ENCODE measurements at places on chromosomes 6 and 20.

GRCh38 chr20:57590485-57591288 is 29.5 kb downstream of the ZBP1 start:
- no peak for DNase-seq

- no peak for DNase-seq
These were observed 196.9 kb upstream of the ZNF184 start for GRCh38 chr6:27669624-27670301.

DNA sequence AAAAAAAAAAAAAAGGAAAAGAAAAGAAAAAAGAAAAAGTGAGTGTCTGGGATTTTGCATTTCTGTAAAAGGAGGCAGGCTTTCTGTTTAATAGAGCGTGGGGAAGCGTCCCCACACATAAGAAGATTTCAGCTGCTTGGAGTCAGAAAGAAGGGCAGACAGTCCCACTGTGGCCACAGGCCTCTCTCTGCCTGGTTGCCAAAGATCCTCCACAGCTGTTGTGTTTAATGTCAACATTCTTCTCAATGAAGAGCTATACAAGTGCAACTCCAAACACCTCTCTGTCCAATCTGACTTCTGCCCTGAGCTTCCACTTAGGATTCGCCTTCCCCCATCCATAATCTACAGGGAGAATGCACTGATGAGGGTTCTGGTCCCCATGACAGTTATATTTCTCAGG is 64.3 kb upstream of the MLN start:
- DNase-seq: no peak

- no peak for DNase-seq
These were observed 85.6 kb downstream of the MRPL14 start for GRCh38 chr6:44041461-44042260.

DNA sequence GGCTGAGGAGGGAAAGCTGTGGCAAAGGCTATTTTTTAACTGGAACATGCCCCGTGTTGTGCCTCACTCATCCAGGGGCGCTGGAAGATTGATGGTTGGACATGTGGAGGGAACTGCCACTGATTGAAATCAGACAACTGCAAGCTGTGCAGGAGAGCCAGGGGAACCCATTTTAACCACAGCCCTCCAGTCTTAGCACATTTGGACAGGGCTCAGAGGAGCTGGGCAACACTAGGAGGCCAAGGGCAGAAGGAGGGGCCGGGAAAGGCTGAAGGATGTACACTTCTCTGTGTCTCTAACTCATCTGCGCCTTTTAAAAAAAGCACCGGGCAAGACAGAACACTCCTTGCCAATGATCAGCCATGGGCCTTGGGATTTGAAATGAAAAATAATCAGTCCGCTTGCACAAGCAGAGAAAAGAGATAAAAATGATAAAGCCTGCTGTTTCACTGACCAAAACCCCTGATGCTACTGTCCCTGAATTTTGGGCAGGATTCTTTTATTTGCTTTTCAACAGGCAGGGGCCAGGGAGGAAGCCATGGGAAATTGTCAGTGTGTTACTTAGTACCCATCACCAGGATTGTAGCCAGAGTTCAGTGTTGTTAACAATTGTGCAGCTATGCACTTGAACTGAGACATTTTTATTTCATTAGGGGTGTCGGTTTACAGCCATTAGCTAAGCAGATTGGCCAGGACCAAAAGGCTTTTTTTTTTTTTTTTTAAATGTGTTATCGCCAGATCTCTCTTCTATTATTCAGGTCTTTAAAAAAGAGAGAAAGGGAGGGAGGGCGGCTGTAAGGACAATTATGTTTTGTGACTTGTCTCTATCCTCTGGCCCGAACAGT is 109.3 kb upstream of the EYA4 start:
- no peak for DNase-seq

DNA sequence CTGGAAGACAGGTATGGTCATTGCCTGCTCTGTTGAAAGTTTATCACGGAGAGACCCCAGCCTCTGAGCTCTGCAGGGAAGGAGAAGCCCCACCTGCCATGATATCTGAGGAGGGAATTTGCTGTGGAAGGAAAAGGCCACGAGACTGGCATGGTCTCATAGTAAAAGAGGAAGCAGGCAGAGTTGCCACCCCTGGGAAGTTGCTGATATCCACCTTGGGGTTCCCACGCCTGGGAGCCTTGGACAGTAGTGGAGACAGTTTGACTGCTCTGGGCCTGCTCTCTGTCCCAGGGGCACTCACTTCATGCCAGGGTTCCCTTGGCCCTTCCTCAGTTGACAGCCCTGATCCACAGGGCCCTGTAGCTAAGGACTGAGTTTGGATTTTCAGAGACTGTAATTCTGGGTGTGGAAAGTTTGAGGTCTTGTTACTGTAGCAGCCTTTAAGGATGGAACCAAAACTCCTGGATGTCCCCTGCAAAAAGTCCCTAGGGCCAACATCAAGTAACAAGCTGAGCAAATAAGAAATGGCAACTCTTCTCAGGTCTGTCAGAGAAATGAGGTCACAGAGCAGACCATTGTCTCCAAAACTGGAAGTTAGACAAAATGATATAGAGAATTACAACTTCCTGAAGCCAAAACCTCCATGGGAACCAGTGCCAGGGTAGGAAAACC is 6.9 kb upstream of the SIRPB1 start:
- DNase-seq: no peak

GRCh38 chr6:51854876-51855275 is 232.5 kb downstream of the PKHD1 start:
- no peak for DNase-seq

GRCh38 chr6:107386340-107386739 is 73.0 kb downstream of the PDSS2 start:
- DNase-seq: no peak

- no peak for DNase-seq
These were observed 2.1 kb downstream of the TSPYL4 start for GRCh38 chr6:116251568-116252384.

DNA sequence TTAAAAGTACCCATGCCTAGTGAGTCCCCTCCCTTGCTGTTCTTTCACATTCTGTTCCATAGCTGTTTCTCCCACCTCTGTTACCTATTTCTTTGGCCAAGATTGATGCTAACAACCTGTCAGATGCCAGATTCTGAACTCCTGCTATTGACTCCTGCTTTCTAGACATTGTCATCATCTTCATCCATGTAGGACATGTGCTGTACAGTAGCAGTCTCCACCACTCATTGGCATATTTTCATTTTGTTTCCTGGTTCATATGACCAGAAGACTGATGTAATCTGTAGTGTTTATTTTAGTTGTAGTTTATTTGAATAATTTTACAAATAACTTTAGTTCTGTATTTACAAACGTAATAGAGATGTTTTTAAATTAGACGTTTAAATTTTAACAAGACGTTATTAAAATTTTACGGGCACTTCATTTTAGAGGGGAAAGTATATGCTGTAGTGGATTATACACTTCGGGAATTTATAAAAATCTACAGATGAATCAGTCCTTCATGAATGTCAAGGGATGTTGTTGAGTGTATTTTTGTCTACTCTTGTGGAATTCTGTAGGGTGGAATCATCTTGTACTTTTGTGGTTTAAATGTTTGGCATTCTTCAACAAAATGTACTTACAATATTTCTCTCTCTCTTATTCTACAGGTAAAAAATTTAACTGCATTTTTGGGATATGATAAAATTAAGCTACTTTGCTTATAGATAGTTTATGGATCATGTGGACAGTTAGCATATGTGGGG is 34.1 kb downstream of the TRMT11 start:
- no peak for DNase-seq

GRCh38 chr20:50165684-50166554 is 12.4 kb upstream of the PEDS1 start:
- peak; percentile 37 for DNase-seq

DNA sequence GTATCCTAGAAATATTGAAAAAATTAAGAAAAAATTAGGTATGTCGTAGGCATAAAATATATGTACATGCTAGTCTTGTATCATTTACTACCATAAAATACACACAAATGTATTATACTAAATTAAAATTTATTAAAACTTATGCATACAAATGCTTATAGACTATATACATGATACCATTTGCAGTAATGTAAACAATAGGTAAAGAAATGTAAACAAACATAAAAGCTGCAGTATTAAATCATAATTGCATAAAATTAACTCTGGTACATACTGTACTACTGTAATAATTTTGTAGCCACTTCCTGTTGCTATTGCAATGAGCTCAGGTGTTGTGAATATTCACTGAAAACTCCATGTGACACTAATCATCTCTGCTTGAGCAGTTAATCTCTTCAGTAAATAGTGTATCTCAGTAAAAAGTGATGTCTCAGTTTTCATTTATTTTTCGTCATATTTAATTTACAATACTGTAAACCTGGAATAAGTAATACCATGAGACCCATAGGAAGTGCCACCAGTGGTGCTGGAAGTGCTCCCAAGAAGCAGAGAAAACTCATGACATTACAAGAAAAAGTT is 29.3 kb downstream of the RALGAPB start:
- DNase-seq: no peak

- peak; percentile 36 for DNase-seq
These were observed 77.9 kb downstream of the TNFAIP3 start for GRCh38 chr6:137944793-137945498.

GRCh38 chr6:89553431-89553830 is 85.1 kb downstream of the LYRM2 start:
- DNase-seq: no peak

DNA sequence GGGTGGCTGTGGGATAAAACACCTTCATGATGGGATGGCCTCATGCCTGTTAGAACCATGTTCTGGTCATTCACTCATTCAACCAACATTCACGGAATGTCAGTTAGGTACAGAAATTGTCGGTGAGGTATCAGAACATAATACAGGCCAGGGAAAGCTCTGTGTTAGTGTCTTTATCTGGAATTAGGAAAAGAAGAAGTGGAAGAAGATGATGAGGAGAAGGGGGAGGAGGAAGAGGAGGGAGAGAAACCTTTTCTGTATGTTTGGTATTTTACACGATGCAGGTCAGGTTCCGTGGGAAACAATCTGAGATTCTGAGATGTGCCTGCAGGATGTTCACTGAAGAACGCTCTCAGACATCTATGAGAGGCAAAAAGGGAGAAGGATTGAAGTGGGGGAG is 5.6 kb downstream of the ADTRP start:
- no peak for DNase-seq

DNA sequence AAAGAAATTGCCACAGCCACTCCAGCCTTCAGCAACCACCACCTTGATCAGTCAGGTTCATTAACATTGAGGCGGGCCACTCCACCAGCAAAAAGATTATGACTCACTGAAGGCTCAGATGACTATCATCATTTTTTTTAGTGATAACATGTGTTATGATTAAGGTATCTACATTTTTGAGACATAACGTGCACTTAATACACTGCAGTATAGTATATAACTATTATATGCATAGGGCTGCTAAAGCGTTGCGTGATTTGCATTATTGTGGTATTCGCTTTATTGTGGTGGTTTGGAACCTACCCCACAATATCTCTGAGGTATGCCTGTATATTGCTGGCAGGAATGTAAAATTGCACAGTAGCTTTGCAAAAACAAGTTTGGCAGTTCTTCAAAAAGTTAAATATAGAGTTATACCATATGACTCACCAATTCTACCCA is 6.8 kb upstream of the RIPK1 start:
- no peak for DNase-seq

DNA sequence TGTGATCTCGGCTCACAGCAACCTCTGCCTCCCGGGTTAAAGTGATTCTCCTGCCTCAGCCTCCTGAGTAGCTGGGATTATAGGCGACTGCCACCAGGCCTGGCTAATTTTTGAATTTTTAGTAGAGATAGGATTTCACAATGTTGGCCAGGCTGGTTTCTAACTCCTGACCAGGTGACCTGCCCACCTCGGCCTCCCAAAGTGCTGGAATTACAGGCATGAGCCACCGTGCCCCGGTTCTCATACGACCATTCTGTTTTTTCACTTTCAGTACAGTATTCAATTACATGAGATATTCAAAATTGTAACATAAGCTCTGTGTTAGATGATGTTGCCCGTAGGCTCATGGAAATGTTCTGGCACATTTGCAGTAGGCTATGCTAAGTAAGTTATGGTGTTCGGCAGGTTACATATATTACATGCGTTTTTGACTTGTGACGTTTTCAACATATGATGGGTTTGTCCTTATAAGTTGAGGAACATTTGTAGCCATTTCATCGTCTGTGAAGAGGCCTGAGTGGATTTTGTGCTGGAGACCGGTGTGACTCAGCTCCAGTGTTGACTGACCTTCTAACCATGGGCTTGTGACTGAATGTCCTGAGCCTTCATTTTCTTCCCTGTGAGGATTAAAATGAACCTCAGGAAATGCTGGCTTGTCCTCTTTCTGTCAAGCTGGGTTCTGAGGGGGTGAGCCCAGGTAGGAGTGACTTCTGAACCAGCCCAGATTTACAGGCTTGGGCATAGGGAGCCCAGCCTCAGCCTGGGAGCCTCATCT is 12.2 kb downstream of the PPARD start:
- DNase-seq: no peak

GRCh38 chr6:150788089-150788488 is 77.4 kb upstream of the MTHFD1L start:
- no peak for DNase-seq

DNA sequence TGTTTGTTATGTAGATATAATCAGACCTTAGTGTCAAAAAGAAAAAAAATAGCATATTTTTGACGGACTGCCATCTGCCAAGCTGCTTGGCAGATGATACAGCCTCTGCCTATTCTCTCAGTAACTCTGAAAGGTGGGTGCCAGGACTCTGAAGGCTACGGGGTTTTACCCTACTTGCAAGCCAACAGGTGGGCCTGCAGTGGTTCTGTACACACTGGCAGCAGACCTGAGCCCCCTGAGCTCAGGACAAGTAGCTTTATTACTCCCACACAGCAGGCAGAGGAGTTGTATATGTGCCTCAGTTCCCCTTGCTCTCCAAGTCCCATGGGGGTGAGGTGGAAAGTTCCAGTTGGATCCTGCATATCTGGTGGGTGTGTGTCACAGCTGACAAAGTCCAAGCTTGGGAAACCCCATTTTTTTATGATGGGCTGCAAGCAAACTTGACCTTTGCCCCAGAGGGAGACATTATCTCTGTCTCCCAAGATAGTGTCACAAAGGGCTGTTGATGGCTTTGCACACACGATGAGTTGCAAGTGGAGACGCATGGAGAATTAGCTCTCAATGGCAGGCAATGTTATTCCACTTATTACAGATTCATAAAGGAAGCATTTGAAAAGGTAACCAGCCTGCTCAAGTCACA is 20.5 kb upstream of the AFDN start:
- no peak for DNase-seq

DNA sequence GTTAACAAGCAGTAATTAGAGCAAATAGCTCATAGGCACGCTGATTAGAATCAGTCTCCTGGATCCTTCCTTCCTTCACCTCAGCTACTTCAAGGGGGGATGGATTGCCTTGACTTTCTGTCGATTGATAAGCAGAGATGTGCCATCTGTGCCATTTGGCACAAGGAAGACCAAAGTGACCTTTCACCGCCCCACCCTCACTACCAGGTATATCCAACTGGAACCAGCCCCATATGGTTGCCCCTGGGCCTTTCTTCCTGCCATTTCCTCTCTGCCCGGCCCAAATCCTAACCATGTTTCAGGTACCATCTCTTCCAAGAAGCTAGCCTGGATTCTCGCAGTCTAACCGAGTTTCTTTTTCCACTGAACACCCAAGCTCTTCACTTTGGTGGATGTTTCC is 8.7 kb upstream of the CPNE5 start:
- DNase-seq: no peak
